ENCODE measurements at places on chromosomes 12 and 14. TPM values are rescaled to one million over a fixed set of nuclear protein-coding genes. Genes with fewer than 3 reads are reported as not detected.

Gene PLBD1
- total RNA-seq: 0.61 TPM

- no peak for DNase-seq
These were observed 114.0 kb upstream of the HIF1A start for GRCh38 chr14:61581340-61581739.

DNA sequence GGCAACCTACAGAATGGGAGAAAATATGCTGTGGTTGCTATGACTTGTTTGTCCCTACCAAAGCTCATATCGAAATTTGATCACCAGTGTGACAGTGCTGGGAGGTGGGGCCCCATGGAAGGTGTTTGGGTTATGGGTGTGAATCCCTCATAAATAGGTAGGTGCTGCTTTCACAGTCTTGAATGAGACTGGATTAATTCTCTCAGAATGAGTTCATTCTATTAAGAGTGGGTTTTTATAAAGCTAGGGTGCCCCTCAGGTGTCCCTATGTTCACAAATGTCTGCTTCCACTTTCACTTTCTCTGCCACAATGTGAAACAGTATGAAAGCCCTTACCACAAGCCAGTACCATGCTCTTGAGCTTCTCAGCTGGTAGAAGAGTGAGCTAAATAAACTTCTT is 133.5 kb downstream of the CPNE8 start:
- DNase-seq: no peak

GRCh38 chr12:56545023-56545604 is 23.5 kb downstream of the RBMS2 start:
- no peak for DNase-seq
